Left kidney (tissue), 8 donors: ENCODE measurements at places on chromosomes 3 and 15. TPM values are rescaled to one million over a fixed set of nuclear protein-coding genes. Genes with fewer than 3 reads are reported as not detected.

ESYT3 gene
- 3.1 TPM for polyA plus RNA-seq

- no peak for DNase-seq
These were observed 222.8 kb downstream of the PTPRG start for GRCh38 chr3:61783993-61784718.

DNA sequence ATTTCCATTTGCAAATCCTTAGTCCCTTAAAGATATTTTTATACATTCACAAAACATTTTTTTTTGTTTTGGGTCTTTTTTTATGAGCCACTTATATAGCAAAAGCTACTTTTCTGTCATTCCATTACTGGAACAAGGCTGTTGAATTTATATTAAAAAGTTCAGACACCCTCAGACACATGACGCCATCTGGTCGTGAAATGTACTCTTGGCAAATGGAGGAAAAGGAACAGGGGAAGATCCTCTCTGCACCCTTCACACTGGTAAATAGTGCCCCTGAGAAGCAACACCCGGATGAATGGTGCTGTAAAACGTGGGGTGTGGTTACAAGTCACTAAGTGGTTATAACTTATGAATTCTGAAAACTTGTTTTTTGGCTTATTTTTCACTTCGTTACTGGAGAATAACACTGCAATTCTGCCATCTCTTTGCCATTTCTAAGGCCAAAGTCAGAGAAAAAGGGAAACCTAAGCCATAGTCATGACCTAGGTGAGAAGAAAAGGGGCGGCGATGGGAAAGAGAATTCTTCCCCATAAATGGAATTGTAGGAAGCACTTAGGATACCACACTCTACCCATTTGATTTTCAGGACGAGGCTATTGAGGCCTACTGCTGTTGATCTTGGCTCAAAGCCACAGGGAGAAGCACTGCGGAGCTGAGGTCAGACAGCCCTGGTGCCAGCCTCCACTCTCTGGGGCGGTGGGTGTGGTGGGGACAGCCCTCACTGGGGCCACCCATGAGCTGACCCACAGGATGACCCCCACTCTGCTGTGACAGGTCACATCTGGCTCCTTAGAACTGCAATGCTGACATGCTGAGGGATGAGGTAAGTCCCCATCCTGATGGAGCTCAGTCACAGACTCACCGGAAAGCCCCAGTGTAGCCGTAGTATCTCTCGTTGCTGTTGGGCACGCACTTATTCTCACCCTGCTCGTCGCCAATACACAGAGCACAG lies 21.9 kb downstream of the LTF start:
- peak; percentile 29 for DNase-seq

- no peak for DNase-seq
These were observed 11.2 kb downstream of the ACAN start for GRCh38 chr15:88814393-88814792.

- no peak for DNase-seq
These were observed 4.6 kb downstream of the TMEM108 start for GRCh38 chr3:133042778-133043177.

SCAANT1 gene
- polyA plus RNA-seq: 1.0 TPM

EFCC1 gene
- polyA plus RNA-seq: 1.7 TPM

FEZF2 gene
- polyA plus RNA-seq: not detected

LRRC31 gene
- polyA plus RNA-seq: 0.38 TPM

CTXN2 gene
- polyA plus RNA-seq: 0.12 TPM

DNA sequence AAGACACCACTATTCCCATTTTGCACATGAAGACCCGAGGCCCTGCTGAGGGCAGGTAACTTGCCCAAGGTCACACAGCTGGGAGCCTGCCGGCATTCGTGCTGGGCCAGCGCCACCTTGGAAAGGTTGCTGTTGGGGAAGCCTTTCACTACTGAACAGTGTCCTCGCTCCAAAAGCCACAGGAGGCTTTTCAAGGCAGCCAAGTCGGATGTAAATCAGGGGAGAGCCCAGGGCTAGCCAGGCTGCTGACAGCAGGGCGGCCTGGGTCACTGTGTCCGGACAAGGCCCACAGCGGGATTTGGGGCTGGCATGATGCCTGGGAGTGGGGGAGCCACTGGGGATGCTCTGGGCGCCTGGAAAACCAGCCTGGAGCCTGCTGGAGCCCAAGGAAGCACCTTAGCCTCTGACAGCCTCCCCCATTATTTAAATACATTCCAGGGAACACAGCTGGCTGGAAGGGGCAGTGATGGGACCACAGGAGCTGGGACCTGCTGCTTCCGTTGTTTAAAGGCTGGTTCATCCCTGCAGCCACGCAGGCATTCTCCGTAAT lies 10.5 kb downstream of the SLC6A6 start:
- no peak for DNase-seq

GRCh38 chr3:128878556-128879124 lies 780 bp upstream of the ACAD9 start:
- DNase-seq: peak; percentile 43

DNA sequence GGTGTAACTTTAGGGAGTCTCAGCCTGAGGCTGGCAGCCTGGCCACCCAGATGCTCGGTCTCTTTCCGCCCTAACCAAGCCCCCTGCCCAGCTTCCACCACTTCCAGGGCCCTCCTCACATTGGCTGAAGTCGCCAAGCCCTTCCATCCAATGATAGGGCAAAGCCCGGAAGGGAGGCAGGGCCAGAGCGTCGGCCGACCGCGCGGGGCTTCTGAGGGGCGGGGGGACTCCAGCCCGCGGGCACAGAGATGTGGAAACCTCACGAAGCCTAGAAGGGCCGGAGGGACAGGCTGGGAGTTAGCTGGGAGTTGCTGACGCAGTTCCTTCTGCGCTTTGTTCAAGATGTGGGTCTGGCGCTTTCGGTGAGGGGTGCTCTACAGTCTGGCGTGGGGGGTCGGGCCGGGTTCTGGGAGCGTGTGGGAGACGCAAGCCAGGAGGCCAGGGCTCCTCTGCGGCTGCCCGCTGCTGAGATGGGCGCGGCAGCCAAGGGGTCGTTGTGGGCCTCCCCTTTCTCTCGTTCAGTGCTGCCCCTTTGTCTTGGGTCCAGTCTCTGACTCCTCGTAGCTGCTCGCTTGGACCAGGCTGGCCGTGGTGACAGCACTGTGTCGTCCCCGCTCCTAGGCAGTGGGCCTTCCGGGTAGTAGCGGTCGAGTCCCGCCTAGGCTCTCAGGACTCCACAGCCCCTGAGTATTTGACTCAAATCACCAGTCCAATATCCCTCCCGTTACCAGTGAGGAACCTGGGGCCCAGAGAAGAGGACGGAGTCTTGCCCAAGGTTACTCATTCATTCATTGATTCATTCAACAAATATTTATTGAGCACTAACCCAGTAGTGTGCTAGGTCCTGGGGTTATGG lies at the start of gene ZNF660:
Gene ZNF660, plus strand, starts transcription at position 319 of the 856 bp plus-strand sequence. CDS start 9,230 bp downstream, outside the sequence.
- peak; percentile 90 for DNase-seq

SLC51B gene
- polyA plus RNA-seq: 8.3 TPM

PGBD4 gene
- 2.6 TPM for polyA plus RNA-seq

DNA sequence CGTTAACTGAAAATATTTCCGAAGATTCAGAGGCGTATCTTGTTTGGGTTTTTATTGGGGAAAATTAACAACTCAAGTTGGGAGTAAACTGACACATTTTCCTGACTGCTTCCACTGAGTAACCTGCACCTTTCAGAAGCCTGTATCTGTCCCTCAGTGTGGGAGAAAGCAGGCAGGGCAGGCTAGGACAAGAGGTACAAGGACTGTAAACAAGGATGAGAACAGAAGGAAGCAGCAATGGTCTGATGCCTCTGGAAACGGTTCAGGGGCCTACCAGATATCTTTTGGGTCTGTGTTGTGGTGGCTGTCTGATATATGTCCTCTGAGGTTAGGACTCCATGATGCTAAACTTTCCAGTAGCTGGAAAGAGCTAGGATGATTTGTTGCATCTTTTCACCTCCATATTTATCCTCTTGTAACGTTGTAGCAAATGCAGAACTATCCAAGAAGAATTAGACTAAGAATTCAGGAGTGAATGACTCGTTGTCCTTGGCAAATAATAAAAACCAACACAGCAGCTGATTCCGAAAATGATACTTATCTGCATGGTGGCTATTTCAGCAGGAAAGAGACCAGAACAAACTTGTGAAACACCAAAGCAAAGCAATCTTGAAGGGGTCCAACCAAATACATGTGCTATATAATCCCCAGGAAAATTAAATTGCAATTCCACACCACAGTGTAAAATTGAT lies 195.9 kb upstream of the ICE2 start:
- DNase-seq: no peak

- no peak for DNase-seq
These were observed 1026.2 kb downstream of the NAALADL2 start for GRCh38 chr3:175885231-175885766.

- DNase-seq: no peak
These were observed 25.9 kb upstream of the GOLGA8B start for GRCh38 chr15:34609102-34610057.

GRCh38 chr3:2861120-2861519 lies 249.1 kb downstream of the IL5RA start:
- DNase-seq: no peak

FAH gene
- polyA plus RNA-seq: 42.5 TPM

GRCh38 chr15:39088156-39088555 lies 492.7 kb upstream of the THBS1 start:
- no peak for DNase-seq

GRCh38 chr15:49752517-49752916 lies 131.7 kb downstream of the DTWD1 start:
- DNase-seq: no peak

- DNase-seq: no peak
These were observed 784.0 kb downstream of the ZPLD1 start for GRCh38 chr3:103218793-103219192.

DNA sequence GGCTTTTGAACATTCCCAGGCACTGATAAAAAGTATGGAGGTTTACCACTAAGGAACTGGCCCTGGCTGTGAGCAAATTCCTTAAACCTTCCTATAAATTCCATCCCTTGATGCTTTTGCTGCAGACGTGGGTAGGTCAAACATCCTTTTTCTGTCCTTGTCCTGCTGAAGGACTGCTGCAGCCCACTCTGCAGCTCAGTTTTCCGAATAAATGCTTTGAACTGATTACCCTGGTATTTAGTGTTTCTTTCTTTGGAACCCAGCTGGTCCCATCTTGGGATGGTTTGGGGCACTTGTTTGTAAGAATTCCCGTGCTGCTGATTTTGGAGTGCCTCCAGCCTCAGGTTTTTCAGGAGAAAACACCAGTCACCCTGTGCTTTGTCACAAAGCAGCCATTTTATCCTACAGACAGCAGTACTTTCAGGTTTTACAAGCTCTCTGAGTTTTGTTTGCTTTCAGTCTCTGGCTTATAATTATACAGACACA lies 815.9 kb downstream of the VGLL3 start:
- no peak for DNase-seq

DNA sequence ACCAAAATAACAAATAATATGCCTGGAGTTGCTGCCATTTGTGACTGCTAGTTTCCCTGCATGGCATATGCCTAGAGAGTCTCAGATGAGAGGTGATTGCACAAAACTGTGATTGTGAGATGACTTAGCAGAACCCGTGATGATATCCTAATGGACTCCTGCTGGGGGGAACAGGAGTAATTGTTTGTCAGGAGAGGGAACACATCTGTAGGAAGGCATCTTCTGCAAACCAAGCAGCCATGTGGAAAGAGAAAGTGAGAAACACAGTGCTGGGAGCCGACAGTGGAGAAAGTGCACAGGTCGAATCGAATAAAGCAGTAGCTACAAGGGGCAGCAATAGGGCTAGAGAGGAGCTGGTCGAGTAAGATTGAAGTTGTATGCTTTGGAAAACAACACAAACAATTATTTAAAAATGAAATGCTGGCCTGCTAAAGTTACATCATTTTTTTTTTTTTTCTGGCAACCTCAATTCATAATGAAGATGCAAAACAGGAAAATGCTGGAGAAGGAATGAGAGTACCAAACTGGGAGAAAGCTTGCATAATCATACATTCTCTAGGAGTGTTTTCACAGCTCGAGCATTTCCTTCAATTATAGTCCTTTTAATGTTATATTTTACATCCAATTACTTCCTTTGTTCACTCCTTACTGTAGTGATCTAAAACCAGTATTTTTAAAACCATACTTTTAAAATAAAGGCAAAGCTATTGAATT lies 494.2 kb upstream of the AGTR1 start:
- DNase-seq: no peak

- peak; percentile 69 for DNase-seq
These were observed 18.0 kb upstream of the RYR3 start for GRCh38 chr15:33292717-33293307.

- no peak for DNase-seq
These were observed 221.1 kb upstream of the P2RY1 start for GRCh38 chr3:152613851-152614250.

ACKR4 gene
- polyA plus RNA-seq: 1.6 TPM

WDR93 gene
- polyA plus RNA-seq: 3.7 TPM

DNA sequence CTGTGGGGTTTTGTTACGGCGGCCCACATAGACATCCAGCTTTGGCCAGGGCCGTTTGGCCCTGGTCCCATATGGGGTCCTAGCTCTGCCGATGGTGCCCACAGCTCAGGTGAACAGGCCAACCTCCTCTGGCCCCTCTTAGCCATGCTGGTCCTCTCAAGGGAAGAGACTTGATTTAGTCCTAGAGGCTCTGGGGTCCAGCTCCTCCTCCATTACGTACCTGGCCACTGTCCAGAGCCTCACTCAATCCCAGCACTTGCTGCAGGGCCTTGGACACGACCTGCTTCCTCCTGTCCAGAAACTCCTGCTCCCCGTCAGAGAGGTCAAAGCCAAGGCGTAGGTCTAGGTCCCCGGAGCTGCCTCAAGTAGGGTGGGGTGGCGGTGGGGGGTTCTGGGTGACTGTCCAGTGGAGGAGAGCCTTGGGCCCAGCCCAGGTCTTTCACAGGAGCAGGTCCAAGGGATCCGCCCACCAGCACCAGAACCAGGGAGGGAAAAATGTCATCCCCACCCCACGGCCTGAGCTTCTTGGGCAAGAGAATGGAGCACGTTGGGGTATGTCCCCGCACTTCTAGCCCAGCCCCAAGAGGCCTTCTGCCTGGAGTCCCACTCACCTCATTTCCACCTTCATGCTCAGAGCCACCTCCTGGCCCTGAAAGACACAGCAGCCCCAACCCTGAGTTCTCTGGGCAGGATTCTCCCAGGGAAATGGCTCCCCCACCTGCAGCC lies 6.8 kb downstream of the PLA2G4F start:
- no peak for DNase-seq

DNA sequence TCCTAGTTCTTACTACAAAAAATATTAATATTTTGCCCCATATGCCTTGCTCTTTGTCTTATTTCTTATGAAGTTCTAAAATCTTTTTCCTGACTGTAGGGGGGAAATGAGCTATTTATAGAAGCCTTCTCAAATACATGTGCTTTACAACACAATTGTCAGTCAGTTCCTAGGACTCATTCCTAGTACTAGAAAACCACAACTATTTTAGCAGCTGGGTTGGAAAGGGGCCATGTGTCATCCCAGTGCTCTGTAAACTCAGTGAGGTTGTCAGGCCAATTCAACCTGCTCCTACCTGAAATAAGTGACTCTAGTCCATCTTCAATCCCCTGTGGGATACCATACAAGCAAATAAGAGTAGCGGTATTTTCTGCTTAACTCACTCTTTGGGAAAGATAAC lies 153.8 kb downstream of the ULK4 start:
- no peak for DNase-seq

DNA sequence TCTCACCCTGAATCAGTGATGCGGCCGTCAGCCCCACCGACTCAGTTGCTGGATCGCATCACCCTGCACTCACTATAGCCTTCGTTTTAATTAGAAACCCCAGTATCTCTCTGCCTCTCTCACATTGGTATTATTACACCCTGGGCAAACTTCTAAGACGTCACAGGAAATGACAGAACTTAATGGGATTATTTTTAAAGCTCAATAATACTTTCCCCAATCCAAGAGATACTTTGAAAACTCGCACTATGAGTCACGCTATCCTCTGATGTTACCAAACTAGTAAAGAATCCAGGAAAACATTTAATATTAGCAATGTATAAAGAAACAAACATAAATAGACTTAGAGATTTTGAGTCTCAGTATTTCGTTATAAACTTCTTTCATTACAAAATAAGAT lies 36.6 kb downstream of the RUBCN start:
- no peak for DNase-seq

SLC12A8 gene
- 7.7 TPM for polyA plus RNA-seq

POPDC2 gene
- 7.7 TPM for polyA plus RNA-seq

ARGFX gene
- polyA plus RNA-seq: not detected

GOLGA6L7 gene
- 1.1 TPM for polyA plus RNA-seq
